ENCODE measurements at places on chromosomes 1 and 21.
A peak's percentile ranks its signal among the peaks of the same experiment; 100 is the strongest.

DNA sequence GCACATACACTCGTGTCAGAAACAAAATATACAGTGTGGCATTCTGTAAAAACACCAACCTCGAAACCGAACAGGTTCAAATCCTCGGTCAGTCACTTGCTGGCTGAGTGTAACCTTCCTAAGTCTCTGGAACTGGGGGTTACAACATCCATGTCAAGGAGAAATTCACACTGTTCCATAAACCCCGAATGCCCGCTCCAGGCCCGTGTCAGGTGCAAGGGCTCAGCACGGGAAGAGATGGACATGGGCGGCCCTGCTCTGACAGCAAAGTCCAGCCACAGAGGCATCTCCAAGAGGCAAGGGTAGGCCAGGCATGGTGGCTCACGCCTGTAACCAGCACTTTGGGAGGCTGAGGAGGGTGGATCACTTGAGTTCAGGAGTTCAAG is 79.5 kb downstream of the SLC66A1 start:
- DNase-seq = no peak

DNA sequence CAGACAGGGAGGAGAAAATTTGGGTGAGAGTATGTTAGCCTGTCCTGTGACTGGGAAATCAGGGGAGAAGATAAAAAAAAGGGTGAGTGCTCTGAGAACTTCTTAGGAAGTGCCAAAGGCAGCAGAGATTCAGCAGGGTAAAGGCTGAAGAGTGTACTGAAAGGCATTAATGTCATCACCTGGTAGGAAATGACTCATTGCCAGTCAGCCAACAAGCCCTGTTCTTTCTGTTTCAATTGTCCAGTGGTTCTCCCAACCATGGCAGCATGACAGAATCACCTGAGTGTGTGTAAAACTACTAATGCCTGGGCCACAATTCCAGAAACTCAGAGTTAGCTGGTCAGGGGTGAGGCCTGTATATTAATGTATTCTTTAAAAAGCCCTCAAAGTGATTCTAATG is 83.5 kb downstream of the INTS7 start:
- DNase-seq = peak; percentile 39

DNA sequence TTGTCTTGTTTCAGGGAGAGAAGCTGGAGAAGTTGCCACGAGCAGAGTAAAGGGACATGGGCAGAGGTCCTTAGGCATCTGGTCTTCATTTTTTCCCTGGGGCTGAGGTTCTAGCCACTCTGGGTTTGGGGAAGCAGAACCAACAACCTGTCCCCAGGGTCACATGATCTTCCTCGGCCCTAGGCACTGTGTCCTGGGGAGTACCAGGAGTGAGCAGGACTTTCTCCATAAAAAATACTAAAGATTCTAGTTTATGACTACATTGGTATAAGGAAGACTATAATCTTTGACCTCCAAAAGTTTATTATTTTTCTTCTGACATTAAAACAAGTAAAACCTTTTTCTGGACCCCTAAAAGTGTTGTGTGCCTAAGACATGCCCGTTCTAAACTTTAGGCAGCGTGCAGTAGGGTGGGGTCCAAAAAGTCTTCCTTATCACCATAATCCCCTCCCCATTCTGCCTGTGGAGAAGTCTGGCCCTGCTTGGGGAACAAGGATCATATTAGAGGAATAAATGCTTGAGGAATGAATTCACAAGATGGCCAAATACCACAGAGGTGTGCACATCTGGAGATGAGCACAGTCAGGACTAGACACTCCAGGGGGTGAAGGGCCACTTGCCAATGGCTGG is 19.3 kb upstream of the IGSF3 start:
- no peak for DNase-seq

GRCh38 chr1:53591924-53592323 is 132.7 kb downstream of the DMRTB1 start:
- no peak for DNase-seq

DNA sequence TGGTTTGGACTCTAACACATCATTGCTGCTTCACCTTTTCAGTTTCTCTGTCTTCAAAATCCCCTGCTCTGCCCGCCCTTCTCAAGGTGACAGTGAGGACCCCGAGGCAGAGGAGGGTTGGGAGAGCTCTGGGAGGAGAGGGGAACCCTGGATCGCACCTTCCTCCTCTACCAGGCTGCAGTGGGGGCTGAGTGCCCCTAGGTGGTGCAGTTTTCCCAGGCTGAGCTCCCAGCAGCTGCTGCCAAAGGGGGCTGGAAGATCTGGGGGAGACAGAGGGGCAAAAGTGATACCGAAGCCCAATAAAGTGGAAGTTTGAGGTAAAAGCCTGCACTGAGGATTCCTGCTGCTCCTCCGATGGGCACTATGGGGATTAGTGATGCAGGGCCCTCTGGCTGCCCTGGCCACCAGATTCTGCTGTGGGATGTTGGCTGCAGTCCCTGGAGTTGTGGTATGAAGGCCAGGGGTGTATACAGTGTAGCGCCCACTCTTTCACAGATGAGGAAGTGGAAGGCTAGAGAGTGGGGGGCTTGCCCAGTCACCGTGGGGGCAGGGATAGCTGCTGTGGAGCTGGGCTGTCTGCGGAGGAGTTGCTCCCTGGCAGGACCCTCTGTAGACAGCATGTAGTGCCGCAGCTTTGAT is 40.7 kb upstream of the SCMH1 start:
- peak; percentile 33 for DNase-seq

- DNase-seq = no peak
Measured at GRCh38 chr1:208115924-208116640, 128.1 kb downstream of the PLXNA2 start.

DNA sequence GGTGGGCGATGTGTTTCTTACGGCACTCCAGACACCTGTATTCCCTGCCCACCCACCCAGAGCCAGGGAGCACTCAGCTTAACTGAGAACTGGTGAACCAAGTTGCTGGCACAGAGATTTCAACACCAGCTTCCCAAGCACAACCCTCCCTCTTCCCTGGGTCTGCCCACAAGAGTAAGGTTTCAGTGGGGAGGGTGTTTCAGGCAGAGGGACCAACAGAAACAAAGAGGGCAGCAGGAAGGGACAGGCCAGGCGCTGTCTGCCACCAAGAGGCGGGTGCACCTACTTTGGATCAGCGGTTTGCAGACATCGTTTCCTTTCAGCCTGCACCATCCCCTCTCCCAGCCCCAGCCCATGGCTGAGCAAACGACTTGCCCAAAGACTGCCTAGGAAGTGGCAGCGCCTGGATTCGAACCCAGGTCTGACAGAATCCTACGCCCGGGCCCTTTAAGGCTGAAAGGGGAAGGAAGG is 21.9 kb upstream of the ALDH4A1 start:
- peak; percentile 86 for DNase-seq

GRCh38 chr1:15155888-15156741 is 2.6 kb downstream of the TMEM51 start:
- no peak for DNase-seq

GRCh38 chr1:9612162-9612845 is 23.6 kb downstream of the TMEM201 start:
- DNase-seq = no peak

- DNase-seq = no peak
Measured at GRCh38 chr1:184449916-184450315, 63.1 kb downstream of the C1orf21 start.

- no peak for DNase-seq
Measured at GRCh38 chr1:97570691-97571090, 350.1 kb downstream of the DPYD start.

DNA sequence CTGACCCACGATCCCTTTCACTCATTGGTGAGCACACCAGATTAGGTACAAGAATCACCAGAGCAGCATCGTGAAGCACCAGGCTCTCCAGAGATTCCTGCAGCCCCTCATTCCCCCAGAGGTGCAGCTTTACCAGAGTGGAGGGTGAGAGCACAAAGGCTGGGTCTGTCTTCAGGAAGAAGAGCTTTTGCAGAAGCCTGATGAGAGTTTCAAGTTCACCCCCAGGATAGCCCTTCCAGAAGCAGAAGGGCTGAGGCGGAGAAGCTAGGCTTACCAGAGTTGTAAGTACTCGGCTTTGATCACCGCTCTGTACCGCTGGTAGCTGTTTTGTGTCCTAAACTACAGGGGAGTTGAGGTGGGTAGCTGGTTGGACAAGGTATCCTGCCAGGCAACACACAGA is 3.1 kb downstream of the TSSK3 start:
- no peak for DNase-seq

GRCh38 chr1:175830500-175830899 is 87.1 kb upstream of the TNR start:
- no peak for DNase-seq

- no peak for DNase-seq
Measured at GRCh38 chr21:15514073-15514946, 215.5 kb upstream of the USP25 start.

GRCh38 chr1:186715887-186716809 is 35.9 kb upstream of the PTGS2 start:
- DNase-seq = no peak

DNA sequence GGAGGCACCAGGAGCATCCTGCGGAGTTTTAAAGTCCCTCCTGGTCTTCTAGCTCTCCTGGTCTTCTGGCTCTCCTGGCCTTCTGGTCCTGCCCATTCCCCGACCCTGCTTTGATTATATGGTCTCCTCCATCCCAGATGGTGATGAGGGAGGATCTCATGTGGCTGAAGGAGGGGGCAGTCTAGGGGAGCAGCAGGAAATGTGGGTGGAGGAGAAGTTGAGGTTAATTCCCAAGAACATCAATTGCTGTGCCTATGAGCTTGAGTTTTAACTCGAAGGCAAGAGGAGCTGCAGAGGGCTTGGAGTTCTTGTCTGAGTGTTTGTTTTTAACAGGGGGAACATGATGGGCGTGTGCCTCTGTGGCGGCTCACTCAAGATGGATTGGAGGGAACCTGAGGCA is 408.8 kb downstream of the MATN1 start:
- no peak for DNase-seq

GRCh38 chr1:172699695-172700227 is 40.9 kb downstream of the FASLG start:
- DNase-seq = no peak

DNA sequence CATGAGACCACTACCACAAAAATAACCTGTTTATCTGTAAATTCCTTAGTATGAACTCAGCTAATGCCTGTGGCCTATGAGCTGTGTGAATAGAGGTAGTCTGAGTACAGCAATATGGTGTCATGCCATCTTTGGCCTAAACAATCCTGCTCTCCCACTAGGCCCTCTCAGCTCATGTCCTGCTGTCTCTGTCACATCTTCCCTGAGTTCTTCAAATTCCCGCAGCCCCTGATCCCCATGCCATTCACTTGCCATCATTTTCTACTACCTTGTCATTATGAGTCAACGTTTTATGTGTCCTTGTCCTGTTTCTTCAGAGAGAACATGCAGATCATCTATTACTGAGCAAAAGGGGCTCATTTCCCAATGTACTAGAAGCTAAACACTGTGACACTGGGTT is 125.6 kb downstream of the SPATA46 start:
- DNase-seq = no peak

DNA sequence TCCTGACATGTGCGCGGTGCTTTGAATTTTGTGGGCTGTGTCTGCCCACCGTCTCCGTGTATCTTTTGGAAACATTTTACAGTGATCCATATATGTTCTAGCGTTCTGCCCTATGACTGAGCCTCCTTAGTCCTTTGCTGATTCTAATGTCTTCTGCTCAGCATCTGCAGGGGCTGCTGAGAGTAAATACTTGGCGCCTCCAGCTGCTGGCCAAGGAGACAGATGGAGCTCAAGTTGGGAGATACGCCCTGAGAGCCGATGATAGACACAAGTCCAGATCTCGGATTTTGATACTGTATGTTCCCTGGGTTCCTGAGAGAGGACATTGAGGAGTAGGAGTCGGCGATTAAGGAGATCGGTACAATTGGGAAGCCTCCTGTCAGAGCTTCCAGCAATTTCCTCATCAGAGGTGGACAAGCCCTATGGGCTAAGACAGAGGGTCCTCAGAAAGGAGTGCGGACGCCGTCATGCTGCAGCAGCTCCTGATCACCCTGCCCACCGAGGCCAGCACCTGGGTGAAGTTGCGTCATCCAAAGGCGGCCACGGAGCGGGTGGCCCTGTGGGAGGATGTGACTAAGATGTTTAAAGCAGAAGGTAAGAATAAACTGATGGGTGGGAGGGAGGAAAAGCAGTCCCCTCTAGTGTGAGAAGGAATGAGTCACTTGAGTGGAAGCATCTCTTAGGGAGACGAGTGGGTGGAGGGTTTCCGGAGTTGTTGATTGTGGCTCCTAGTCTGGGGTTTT is 390 bp downstream of the ZFP69B start:
- peak; percentile 79 for DNase-seq

DNA sequence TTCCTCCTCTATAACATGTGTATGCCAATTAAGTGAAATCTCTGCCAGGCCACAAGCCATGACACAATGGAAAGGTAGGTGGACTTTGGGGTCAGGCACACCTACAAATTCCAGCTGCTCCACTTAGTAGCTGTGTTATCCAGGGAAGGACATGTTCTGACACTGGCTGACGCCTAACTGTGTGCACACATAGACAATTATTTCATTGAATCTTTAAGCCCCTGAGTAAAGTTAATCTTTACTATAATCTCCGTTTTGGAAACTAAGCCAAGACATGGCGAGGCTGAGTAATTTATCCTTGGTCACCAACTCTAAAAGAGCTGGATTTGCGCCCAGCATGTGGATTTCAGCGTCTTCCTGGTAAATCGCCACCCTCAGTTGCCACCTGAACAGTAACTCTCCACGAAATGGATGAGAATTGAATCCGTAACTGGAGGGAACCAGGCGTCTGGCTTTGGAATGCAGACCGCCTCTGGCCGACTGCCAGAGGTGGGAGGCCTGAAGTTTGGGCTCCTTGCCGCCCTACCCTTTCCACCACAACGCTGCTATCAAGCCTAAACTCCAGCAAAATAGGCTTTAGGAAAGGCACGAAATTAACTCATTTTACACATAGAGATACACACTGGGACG is 888 bp upstream of the SNRPE start:
- DNase-seq = peak; percentile 34

GRCh38 chr1:156465747-156466365 is 34.7 kb downstream of the MEF2D start:
- DNase-seq = no peak

GRCh38 chr1:223760833-223761232 is 48.5 kb downstream of the CAPN2 start:
- no peak for DNase-seq

- no peak for DNase-seq
Measured at GRCh38 chr1:82377201-82377884, 576.6 kb downstream of the ADGRL2 start.

DNA sequence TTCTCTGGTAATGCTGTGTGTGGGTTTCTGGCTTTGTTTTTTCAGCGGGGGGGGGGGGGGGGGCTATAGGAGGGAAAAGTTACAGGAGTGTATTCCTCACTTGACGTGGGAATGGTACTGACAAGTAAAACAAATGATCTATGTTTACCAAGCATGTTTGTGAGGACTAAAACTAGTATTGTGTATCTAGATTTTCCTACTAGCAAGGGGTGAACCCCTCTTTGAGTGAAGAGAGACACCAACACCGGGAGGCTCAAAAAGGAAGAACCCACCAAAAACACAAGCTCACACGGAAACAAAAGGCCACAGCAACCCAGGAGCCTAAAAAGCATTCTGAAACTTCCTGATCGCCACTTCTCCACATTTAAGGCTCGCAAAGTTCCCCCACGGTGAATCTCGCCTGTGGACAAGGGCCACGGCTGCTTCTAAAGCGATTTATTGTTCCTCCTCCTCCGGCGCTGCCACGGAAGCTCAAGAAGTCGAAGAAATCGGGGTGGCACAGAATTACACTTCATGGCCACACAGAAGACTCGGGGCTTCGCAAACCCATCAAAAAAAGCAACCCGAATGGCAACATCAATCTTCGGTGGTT is 703 bp downstream of the PUM1 start:
- DNase-seq = peak; percentile 7
